ENCODE measurements at places on chromosomes 7 and 10. TPM values are rescaled to one million over a fixed set of nuclear protein-coding genes. Genes with fewer than 3 reads are reported as not detected.

Gene CPN1
- total RNA-seq = not detected

Gene EMX2
- 5.0 TPM for total RNA-seq

Gene SPDYE2B
- total RNA-seq = not detected

Gene NKX1-2
- total RNA-seq = not detected

All from camera-type eye (tissue), 1 donor.